ENCODE measurements at places on chromosomes 6 and 20.
A peak's percentile ranks its signal among the peaks of the same experiment; 100 is the strongest.

- no peak for DNase-seq
Measured at GRCh38 chr6:339480-339879, 47.2 kb downstream of the DUSP22 start.

DNA sequence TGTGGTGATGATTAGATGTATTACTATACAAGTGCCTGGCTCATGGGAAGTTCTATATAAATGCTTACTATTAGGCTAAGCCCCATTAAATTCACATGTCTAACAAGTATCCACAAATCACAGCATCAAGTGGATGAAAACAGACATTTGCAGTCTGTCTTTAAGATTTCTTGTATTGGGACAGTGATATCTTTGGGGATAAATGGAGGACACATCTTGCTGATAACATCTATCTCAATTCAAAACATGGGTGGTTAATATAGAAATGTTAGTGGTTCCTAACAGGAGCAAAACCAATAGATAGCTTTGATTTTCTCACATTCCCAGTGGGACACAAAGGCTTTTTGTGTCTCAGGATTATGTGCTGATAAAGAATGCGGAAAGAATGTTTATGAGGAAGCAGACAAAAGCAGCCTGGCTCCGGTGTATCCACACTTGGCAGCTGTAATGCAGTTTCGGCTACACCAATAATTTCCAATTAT, 29.3 kb downstream of the PTPRK start:
- no peak for DNase-seq

GRCh38 chr6:43707767-43708166, 20.2 kb upstream of the MRPS18A start:
- no peak for DNase-seq

GRCh38 chr6:76420094-76420493, 347.6 kb upstream of the IMPG1 start:
- DNase-seq = no peak

- DNase-seq = no peak
Measured at GRCh38 chr6:142518761-142519160, 217.0 kb downstream of the ADGRG6 start.

GRCh38 chr6:127496471-127496870, 22.7 kb downstream of the MTCL3 start:
- DNase-seq = no peak

- no peak for DNase-seq
Measured at GRCh38 chr6:85394853-85395538, 54.9 kb upstream of the NT5E start.

DNA sequence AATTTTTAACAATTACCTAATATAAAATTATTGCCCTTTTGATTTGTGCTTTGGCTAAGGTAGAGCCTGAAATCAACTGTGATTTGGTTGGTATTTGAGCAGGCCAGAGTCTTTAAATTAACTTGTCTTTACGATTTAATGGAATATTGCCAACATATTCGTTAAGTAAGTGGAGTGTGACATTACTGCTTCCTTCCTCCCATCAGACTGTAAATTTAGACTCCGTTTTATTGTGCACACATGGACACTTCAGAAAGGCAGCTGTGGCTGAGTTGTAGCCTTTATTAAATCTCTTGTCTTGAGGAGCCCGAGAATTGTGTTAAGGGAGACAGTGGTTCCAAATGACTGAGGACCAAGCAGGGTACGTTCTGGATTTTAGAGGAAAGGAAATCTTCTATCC, 57.4 kb downstream of the CAP2 start:
- DNase-seq = no peak

GRCh38 chr6:134373993-134374392, 56.1 kb upstream of the SGK1 start:
- no peak for DNase-seq

DNA sequence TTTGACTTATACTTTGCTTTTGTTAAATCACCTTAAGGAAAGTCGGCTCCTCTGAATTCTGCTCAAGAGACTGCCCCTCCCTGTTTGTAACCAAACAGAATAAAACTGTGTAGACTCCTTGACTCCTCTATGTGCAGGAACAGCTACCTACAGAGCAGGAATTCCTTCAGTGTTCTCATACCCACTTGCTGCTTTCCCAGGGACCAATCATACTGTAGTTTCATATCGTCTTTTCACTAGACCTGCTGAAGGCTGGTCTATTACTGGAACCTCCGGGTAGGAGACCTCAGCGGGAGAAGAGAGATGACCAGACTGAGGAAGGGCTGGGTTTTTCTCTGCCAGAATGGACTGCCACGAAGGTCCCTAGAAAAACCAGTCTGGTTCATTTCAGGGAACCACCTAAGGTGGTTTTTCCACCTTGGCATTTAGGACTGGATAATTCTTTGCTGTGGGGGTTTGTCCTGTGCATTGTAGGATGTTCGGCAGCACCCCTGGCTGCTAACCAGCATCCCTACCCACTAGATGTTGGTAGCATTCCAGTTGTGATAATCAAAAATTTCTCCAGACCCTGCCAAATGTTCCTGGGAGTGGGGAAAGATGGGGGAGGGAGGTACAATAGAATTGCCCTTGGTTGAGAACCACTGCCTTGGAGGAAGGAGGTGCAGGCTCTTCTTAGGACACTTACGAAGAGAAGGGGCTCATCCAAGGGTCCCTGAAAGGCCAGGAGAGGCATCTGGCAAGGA, 80.5 kb downstream of the DNAAF9 start:
- no peak for DNase-seq

DNA sequence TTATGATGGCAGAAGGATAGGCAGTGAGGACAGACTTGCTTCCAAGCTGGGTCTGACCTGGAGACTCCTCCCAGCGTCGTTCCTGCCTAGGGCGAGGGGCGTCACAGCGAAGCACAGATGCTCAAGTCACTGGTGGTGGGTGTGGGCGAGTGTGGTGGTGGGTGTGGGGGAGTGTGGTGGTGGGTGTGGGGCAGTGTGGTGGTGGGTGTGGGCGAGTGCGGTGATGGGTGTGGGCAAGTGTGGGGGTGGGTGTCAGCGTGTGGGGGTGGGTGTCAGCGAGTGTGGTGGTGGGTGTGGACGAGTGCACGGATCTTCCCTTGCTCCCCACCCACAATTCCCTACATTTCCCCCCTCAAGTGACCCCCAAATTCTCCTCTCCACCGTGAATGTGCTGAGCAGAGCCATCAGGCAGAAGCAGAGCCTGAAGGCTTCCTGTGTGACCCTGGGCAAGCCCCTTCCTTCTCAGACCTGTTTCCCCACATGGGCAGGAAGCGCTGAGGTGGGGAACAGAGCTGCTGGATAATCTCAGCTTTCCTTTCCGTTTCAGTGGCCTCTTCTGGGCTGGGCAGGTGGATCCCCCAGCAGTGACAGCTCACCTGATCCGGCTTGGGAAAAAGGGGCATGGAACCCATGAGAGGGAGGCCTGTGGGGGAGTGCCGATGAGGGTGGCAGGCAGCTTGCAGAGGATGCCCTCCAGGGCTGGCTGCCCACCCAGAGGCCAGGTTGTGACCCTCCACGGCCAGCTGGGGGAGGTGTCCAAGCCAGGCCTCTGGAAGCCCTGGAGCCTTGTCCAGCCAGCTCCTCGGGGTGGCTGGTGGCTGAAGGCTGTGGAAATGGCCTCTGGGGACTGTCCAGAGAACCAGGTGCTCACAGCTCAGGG, 42.9 kb downstream of the RSPO4 start:
- DNase-seq = no peak

GRCh38 chr6:169215201-169215681, 38.4 kb downstream of the THBS2 start:
- no peak for DNase-seq

GRCh38 chr6:168160506-168161370, 81.7 kb upstream of the FRMD1 start:
- no peak for DNase-seq

DNA sequence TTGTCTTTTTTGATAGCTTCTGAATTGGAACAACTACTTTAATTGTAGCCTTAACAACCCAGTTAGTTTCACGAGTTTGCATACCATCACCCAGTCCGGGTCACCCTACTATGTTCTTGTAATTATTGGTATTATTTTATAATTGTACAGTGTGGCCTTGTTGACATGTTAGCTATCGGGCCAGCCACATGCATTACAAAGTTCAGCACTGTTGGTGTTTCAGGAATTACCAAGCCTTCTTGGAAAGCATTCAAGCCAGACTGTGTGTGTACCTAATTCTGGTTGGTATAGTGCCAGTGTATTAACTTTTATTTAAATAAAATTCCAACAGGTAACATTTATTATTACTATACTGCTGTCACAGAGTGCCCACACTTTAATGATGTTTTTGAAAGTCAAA, 150.9 kb downstream of the JARID2 start:
- DNase-seq = no peak

DNA sequence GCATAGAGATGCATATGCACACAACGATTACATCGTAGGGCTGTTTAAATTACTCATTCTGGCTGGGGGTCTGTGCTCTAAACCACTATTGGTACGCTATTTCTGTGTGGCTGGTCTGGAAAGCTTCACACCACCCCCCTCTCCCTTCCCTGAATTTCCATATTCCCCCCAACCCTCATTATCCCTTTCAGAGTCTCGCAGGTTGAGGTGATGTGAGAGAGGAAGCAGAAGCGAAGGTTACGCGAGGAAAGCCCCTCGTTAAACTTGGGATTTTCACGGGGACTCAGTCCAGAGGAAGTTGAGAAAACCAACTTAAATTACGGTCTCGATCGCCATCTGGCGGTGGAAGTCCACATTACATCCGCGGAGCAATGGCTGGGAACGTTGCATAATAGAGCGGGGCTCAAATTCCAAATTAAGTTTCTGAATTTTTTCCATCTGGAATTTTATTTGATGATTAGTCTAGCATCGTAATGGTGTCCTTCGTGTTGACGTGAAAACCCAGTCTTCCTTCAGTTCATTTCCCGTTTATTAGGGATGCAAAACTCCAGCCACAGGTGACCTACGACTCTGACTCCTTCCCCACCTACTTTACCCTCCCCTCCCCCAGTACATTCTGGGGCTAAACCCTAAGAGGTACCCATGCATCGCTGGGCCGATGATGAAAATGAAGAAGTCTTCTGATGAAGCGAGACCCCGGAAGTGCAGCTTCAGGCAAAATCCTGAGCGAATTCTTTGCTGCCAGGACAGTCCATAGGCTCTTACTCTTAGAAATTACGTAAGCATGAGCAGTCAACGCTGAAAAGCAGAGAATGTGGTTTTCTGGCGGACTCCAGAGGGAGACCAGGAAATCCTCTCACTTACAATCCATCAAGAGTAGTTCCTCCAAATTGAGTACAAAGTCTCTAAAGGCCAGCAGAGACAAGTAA, 19.7 kb downstream of the HLA-DOB start:
- DNase-seq = peak; percentile 63

- no peak for DNase-seq
Measured at GRCh38 chr6:42440778-42441696, 10.7 kb downstream of the TRERF1 start.

DNA sequence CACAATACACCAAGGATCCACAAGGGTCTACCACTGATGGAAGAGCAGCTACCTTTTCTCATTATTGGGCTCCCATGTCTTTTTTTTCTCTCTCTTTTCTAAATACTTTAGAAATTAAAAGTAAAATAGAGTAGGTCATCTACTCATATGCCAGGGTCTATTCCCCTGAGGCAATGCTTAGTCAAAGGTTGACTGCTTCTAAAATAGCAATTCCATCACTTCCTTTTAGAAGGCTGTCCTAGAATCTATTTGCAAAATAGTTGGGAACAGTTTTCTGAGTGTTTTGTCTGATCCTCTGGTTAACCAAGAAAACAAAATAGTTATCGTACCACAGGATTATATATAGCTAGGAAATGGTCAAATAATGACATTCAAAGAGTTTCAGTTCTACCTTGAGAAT, 174.1 kb downstream of the COL21A1 start:
- DNase-seq = no peak

DNA sequence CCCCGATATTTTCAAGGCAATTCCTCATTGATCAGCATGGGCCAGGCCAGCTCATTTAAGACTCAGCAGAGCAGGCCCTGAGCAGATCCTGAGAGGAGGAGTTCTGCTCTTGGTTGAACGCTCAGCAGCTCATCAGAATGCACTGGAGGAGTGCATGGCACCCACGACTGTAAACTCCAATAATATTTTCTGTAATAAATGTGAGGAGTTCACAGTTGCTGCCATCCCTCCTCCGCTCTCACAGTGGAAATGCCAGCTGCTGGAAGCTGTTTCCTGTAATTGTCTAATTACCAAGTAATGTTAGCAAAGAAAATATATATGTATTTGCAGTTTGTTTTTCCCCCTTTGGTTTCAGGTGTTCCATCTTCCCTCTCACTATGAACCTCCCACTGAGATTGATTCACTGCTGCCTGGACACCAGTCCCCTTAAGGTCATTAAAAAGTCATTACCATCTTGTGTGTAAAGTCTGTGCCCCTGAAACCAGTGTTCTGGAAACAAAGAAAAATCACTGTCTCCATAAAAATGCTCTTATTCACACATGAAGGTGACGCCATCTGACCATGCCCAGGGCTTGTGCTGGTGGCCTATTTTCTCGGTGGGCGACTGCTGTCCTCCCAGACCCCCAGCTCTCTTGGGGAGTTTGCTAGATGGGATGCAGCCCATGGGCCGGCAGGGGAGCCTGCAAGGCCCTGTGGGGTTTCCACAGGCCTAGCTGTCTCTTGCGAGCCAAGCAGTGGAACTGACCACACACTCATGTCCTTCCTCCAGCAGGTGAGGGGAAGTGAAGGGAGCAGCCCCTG, 374.2 kb downstream of the ZFAND3 start:
- DNase-seq = no peak

GRCh38 chr20:3768342-3769130, 983 bp upstream of the ADISSP start:
- DNase-seq = peak; percentile 83

- DNase-seq = no peak
Measured at GRCh38 chr6:90297115-90297866, 648 bp upstream of the BACH2 start.

- no peak for DNase-seq
Measured at GRCh38 chr20:62784497-62784896, 11.8 kb upstream of the MRGBP start.

GRCh38 chr20:43925801-43926200, 11.1 kb downstream of the TOX2 start:
- no peak for DNase-seq

- no peak for DNase-seq
Measured at GRCh38 chr6:126170978-126171382, 168.9 kb upstream of the CENPW start.

DNA sequence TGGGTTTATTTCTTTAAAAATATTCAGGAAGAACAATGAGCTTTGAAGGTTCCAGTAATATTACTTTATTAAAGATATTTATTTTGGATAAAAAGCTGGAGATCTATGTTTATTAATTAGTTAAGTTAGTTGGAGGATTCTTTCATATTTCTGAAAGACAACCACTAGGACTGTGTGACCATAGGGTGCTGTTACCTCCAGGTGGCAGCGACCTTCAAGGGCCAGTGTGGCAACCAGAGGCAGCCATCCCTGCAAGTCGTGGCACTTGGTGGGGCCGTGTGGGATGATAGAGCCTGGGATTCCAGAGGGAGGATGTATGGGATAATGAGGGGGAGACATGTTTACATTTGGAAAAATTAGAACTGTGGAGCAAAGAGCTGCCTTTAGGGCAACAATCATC, 95.5 kb upstream of the SCP2D1 start:
- DNase-seq = no peak

- no peak for DNase-seq
Measured at GRCh38 chr20:34164381-34164984, 52.4 kb upstream of the EIF2S2 start.

GRCh38 chr6:11144393-11144851, 32.9 kb upstream of the ERVFRD-1 start:
- DNase-seq = peak; percentile 68
